ENCODE measurements at places on chromosomes 6 and 20.

- no peak for DNase-seq
Observed at GRCh38 chr6:135196739-135197510, 15.8 kb downstream of the MYB start.

DNA sequence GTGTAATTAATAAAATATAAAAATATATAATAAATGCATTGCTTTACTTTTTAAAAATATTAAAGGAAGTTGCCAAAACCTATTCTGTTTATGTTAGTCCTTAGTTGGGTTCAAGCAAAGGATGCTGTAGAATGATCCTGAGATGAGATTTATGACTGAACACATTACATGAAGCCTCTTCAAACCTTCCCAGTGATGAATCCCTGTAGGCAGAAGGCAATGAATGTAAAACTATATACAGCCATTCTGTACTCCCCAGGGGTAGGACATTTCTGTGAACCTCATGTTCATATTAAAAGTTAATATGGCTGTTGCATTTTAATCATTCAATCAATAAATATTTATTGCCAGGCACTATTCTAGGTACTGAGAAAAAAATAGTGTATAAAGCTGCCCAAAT, 166.0 kb downstream of the RFPL4B start:
- no peak for DNase-seq

DNA sequence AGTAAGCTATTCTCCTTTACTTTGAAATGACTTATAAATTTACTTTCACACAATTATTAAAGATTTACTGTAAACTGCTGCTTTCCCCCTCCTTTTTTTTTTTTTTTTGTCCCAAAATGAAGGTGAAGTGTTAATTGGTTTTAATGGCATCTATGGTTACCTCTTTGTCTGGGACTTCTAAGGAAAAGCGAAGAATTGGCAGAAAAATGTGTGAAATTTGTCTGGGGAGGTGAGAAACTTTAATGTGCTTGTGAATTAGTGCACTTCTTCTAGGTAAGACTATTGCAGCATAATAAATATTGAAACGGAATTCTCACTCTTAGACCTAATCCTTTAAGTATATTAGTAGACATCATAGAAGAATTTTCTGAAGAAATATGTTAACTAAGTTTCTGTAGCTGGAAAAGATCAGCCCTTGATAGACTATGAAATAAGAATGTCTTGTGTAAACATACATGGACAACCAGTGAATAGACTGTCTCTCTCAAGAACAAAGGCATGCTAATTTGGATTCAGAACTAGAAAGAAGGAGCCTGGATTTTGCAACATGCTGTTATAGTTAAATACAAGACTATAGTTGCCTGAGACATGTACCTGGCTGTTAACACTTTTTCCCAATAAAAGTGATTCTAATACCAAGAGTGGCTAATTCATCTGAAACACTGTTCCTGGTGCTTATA, 23.9 kb downstream of the FLRT3 start:
- no peak for DNase-seq

DNA sequence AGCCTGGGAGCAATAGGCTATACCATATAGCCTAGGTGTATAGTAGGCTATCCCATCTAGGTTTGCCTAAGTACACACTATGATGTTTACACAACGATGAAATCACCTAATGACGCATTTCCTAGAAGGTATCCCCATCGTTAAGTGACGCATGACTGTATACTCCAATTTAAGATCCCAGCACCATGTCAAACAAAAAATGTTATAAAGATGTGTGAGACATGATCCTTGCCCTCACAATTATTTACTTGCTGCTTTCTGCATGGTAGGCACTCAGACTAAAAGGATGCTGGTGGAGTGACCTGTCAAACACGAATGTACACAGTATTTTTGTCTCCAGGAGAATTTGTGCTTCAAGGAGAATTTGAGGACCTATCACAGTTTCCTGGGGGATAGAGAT, 32.3 kb downstream of the SNAP25 start:
- DNase-seq: no peak

- peak; percentile 75 for DNase-seq
Observed at GRCh38 chr6:143060806-143061596, at the start of gene AIG1. AIG1 (plus strand) TSS chr6:143060889; CDS start chr6:143060926, 37 bp downstream.

- no peak for DNase-seq
Observed at GRCh38 chr20:45843506-45843905, 9.9 kb downstream of the SNX21 start.

- DNase-seq: no peak
Observed at GRCh38 chr6:31728767-31729514, at the start of gene DDAH2. DDAH2 (minus strand) TSS chr6:31729299; CDS start chr6:31729161, 138 bp downstream.

Measured in WERI-Rb-1 (cell line).